ENCODE measurements at places on chromosomes 1 and 21.

DNA sequence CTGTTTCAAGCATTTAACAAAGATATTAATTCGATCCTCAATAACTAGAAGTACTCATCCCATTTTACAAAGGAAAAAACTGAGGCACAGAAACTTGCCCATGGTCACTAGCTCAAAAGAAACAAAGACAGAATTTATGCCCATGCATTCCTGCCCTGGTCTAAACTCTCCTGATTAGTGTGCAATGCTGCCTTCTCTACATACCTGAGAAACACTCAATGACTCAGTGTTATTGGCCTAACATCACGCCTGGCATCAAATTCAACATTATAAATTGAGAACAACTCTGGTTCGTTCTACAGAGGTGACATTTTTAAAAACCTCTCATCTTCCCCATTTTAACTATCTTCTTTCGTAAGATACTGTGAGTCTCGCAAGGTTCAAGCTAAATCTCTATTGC lies 5.2 kb downstream of the APP start:
- DNase-seq = no peak

DNA sequence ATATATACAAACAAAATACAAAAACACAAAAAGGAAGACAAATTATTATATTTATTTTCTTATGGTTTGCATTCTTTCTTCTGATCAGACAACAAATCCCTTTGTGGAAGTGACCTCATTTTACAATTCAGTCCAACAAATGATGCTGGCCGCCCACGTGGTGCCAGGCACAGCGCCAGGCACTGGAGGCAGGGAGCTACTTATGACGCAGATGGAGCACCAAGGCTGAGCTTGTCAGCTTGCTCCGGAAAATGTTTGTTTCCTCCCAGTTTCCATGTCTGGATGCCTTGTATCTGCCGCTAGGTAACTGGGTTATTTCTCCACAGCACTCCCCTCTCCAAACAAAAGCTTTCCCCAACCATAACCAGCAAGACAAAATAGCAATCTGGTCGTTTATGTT lies 30.7 kb upstream of the CD34 start:
- no peak for DNase-seq

DNA sequence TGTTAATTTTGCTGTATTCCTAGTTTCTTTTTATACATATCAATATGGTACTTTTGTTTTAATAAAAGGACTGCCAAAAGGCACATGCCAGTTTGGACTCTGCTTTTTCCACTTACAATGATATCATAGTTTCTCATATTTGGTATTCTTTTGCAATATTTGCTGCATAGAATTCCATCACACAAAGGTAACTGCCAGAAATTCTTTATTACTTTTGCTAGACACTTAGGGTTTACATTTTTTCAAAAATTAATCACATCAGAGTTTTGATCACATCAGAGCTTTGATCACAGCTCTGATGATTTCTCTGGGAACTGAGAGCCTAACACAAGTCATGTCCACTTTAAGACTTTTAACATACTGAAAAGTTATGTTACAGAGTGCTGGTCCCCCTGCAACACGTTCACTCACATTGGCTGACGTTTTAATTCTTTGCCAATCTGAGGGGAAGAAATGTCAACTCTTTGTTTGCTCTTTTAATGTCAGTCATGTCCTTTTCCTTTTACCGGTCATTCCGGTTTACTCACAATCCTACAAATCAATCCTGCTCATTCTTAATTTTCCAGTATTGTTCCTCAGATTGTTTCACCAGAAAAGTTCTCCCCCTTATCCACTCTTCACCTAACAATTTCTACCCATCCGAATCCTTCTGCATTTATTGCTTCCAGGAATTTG lies 1.1 kb upstream of the CD46 start:
- no peak for DNase-seq

- DNase-seq = no peak
Observed at GRCh38 chr1:229262239-229262638, 8.7 kb upstream of the RAB4A start.

All from stimulated activated CD4-positive, alpha-beta T cell treated with anti-CD3 and anti-CD28 coated beads, TNF-alpha, amount 100 ng/mL, for 4 hours (primary cell).